ENCODE measurements at places on chromosomes 7 and 10.

DNA sequence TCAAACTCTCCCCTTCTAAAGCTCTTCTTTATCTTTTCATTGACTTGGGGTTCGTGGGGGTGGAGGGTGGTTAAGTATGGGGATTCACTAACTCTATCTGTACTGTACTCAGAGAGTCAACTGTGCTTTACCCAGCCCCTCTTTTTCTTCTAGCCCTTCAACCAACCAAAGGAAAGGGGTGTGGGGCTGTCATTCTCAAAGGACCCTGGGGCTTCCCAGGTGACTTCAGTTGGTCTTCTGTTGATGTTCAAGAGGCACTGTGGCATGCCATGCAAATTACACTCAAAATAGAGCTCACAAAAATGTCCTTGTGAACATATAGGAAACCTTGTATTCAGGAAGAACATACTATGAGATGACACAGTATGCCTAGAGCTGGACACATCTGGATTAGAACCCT, 16.9 kb upstream of the RHOBTB1 start:
- no peak for DNase-seq

DNA sequence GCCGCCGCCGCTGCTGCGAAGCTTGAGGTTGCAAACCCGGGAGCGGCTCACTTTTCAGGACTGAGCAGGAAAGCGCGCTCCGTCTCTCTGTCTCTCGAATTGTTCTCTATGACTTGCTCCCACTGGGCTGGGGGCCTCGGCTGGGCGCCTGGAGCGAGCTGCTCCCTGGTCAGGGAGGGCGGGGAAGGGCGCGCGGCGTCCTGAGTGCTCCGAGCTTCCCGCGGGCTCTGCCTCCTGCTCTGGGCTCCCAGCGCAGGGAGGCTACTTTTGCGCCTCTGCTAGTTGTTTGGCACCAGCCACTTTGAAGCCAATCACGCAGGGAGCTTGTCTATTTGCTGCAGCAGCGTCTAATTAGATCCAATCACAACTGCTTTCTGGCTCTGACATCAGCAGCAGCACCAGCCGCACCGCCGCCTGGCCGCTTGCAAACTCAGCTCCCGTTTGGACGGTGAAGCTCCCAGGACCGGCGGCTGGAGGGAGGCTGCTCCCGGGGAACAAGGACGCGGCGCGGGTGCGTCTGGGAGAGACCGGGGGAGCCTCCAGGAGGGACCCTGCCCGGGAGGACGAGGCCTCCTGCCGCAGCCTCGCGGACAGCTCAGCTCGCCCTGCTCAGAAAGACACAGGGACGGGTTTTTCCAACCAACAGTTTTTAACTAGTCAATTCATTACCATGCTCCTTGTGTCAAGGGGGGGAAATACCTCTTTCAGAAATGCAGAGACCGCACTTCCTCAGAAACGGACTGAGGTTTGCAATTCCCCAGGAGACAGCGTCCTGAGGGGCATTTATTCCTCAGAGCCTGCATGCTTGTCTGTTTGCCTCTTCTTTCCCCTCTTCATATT, at the start of gene ADARB2:
ADARB2 (minus strand) TSS at position 304 of the 840 bp plus-strand sequence.
- DNase-seq: no peak

DNA sequence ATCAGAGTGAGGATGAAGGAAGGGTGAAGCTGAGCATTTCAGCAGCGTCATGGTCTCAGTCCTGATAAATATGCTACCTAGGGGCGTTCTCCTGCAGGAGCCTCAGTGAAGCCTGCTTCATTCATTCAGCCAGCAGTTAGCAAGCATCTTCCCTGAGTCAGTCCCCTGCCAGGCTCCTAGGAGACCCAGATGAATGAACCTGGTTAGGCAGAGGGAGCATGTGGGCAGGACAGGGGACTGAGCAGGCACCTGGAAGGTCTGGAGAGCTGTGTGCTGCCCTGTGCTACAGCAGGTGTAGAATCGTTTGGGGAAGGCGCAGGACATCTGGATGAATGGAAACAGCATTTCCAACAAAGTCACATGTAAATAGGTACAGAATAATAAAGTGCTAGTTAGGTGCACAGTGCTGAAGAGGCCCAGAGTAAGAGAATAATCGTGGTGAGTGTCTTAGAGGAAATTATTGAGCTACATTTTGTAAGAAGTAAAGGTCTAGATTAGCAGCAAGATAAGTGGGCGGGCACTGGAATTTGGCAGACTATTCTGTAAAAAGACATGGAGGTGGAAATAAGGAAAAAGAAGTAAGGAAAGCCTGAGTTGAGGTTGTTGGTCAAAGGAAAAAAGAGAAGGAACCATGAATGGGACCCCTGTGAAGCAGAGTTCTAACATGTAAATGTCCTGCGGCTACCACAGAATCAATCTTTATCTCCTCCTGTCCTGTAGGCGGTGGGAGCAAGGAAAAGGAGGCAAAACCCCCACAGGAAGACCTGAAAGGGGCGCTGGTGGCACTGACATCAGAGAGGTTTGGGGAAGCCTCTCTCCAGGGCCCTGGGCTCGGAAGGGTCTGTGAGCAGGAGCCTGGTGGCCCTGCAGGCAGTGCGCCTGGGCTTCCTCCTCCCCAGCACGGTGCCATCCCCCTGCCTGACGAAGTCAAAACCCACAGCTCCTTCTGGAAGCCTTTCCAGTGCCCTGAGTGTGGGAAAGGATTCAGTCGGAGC, 12.0 kb downstream of the ZSCAN25 start:
- no peak for DNase-seq

- DNase-seq: no peak
Observed at GRCh38 chr7:149023662-149024061, 4.6 kb downstream of the PDIA4 start.

- DNase-seq: peak; percentile 59
Observed at GRCh38 chr7:106462365-106462859, 177.6 kb upstream of the NAMPT start.

DNA sequence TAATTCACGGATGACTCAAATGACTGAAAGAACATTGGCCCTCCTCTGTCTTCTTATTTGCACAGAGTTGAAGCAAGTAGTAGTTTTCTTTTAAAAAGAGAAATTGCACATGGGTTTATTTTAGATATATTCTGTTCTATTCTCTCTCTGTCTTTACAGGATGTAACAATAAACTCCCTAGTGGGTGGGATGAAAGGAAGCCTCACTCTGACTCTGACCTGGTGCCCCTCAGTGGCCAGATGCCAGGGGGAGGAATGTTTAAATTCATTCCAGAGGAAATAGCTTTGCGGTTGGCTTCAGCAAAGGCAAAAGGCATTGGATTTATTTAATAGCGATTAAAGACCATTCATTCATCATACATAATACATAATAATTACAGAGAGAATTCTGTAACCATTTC, 156.4 kb upstream of the MTPN start:
- DNase-seq: no peak

DNA sequence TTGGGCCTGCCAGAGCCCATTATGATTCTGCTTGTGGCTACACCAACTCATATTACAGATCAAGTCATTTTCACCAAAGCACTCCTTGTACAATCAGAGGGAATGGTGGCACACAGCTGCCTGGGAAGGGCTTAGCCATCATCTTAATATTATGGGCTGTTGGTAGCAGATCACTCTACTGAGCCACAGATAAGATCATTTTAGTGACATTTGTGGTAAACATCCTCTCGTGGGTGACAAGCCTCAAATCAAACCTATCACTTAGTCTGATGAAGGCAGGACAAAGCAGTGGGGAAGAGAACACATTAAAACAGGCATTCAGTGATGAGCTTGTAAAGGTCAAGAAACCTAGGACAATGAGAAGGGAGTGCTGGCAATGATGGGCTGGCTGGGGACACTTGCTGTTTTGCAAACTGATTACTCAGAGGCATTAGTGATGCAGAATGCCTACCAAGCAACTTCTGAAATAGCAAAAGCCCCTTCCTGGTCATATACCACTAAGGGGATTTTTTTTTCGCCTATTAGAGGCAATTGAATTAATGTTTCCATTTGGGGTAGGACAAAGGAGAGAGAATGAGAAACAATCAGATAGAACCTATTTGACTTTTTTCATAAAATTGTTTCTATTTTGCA, 137.5 kb upstream of the WDR11 start:
- DNase-seq: no peak

DNA sequence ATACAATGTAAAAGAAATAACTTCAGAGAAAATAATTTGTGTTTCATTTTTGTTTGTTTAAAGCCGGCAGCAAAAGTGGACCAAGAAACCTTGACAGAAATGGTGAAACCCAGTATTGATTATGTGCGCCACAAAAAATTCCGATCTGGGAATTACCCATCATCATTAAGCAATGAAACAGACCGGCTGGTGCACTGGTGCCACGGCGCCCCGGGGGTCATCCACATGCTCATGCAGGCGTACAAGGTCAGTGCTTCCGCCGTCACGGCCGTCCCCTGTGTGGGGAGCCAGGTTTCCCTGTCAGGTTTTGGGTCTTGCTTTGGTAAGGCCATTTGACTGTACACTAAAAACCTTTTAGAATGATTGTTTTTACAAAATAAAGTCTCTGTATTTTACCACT, 46.7 kb downstream of the LANCL2 start:
- no peak for DNase-seq

DNA sequence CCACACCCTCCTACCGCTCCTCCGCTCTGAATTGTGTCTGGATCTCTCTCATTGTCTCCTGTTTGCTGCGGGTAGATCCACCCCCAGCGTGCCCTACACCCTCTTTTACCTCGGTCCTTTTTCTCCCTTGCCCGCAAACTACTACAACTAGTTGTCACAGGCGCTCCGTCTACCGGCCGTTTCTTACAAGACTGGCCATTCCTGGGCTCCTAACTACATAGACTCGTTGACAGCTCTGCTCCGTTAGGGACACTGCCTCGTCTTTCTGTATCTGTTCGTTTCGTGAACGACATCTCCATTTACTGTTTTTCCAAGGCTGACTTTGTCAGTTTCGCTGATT, 786 bp downstream of the TAF3 start:
- DNase-seq: peak; percentile 76

DNA sequence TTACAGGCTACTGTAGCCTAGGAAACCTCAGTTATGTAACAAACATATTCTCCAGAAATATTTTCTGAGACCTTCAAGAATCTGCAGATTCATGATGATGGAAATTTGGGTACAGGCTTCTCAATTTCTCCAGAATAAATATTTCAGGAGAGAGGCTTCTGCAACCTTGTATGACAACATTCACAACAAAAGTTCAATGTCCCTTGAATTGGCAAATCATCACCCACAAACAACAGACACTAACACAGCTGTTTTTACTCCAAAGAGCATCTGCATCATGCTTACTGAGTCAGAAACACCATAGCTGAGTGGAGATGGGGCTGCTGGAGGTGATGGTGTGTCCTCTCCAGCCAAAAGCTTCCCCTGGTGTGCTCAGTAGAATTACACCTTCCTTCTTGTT, 9.3 kb upstream of the COBL start:
- DNase-seq: no peak

GRCh38 chr10:133286366-133286765, 9.7 kb upstream of the ADAM8 start:
- DNase-seq: no peak

DNA sequence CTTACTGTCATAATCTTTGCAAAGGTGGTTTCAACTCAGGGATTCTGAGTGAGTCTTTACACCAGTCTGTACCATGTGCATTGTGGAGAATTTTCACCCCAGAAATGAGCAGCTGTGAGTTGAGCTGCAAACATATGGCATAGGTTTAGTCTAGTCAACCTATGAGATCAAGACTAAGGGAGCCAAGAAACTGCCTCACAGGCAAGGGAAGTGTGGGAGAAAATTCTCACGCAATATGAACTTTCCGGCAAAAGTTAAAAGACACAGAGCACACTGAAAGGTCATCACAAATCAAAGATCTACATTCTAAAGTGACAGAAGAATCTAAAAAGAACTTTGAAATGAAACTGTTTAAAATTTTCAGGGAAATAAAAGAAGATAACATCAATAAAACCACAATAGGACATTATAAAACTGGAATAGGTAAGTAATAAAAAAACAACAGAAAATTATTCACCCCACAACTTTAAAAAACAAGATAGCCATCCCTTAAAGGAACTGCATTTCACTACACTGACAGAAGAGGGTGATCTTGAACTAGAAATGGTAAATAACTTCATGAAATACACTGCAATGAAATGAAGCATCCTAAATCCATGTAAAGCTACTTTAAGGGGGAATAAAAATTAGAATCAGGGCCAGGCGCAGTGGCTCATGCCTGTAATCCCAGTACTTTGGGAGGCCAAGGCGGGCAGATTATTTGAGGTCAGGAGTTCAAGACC, 63.5 kb downstream of the LGI1 start:
- peak; percentile 38 for DNase-seq

DNA sequence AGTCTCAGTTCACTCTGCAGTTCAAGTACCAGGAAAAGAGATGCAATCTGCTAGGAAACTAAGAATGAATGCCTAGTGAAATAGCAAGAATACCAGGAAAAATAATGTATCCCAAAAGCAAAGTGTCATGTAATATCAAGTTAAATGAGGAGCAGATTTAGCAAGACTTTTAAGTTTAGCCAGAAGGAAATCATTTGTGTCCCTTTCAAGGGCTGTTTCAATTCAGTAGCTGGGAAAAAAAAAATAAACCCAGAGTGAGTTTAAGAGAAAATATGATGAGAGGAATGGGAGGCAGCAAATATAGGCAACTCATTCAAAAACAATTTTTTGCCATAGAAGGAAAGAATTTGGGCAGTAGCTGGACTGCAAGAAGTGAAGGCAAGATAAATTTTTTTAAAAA, 135.8 kb downstream of the DGKB start:
- no peak for DNase-seq

DNA sequence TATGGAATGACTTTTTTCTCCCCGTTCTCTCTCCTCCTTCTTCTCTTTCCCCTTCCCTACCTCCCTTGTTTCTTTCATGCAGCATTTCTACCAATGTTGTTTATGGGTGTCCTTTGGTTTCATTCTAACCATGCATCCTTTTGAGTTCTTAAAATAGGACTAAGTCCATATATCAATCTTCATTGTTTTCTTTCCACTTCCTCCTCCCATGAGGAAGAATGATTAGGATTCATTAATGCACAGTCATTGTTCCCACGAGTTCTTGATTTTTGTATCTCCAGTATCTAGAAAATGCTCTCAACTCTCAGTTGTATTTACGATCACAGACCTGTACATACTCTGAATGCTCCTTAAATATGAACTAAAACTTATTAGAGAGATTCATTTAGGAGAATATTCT, 153.3 kb downstream of the LRRC4 start:
- DNase-seq: no peak

DNA sequence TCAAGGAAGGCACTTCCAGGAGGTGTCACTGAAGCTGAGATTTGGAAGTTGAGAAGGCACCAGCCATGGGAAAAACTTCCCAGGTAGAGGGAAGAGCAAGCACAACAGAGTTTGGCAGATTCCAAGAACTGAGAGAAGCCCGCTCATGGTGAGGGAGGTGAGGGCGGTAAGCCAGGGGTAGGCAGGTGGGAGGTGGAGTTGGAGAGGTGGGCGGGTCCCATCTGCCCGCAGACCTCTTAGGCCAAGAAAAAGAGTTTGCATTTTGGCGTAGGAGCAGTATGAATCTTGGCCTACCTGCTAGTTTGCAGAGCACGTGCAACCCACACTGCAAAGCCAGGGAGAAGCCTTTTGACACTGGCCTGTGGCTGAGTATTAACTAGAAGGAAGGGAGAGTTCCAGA, 18.8 kb downstream of the FRMPD2 start:
- no peak for DNase-seq
